ENCODE measurements at places on chromosomes 5 and 9.

DNA sequence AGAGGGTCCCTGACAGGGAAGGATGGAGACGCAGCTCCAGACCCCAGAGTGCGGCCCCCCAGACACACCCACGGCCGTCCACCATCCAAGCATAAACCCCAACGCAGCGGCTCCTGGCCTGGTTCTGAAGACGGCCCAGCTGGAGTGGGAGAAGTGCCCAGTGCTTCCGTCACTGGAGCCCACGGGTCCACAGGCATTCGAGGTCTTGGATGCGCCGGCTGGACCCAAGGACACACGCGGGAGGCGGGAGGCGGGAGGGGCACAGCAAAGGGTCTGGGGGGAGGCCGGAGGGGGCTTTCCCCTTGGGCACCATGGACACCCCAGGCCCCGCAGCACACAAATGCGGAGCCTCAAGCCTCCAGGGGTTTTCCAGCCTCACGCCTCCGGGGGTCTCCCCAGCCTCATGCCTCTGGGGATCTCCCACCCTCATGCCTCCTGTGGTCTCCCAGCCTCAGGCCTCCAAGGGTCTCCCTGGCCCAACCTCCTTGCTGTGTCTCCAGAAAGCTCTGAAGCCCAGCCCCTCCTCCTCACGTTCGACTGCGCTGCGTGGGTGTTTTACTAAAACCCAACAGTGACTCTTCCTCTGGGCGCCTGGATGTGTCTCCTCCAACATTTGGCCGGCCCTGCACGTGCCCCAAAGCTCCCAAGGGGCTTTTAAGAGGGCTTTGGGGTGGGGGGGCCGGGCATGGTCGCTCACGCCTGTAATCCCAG is 15.2 kb downstream of the EXD3 start:
- no peak for DNase-seq

GRCh38 chr5:73152411-73153388 is 20.3 kb upstream of the TMEM174 start:
- no peak for DNase-seq

- DNase-seq, result no peak
Observed at GRCh38 chr9:89089176-89089575, 89.4 kb downstream of the SHC3 start.

- peak; percentile 55 for DNase-seq
Observed at GRCh38 chr9:99056886-99057664, 47.8 kb upstream of the TGFBR1 start.

DNA sequence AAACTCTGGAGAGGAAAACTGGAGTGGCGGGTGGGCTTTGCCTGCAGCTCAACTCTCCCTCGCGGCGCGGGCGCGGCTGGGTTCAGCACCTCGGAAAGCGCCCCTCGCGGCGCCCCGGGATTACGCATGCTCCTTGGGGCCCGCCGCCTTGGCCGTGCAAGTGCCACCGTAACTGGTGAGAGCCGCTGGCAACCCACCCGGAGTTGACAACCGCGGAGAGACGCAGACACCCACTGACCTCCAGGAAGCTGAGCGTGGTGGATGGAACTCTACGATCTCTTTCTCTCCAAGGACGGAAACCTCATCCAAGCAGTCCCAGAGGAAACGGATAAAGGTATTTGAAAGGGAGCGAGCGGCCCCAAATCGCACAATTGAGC is 194 bp upstream of the RXFP3 start:
- DNase-seq, result peak; percentile 75

DNA sequence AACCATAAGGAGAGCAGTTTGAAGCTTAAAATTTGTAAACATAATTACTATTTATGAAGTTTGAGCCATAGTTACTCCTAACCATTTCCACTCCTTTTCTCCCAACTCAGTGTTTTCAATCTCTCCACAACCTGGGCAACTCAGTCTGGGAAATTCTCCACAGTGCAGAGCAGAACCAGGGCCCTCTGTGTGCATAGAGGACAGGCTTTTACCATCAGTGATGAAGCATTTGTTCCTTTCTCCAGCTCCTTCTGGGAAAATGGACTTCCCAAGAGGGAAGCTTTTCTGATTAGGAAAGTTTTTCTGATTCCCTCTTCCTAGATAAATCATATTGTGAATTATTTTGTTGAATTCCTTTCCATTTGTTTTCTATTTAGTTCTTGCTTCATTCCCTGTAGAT is 132.3 kb upstream of the MPDZ start:
- DNase-seq, result no peak

- no peak for DNase-seq
Observed at GRCh38 chr9:117304549-117304948, 110.3 kb downstream of the ASTN2 start.

DNA sequence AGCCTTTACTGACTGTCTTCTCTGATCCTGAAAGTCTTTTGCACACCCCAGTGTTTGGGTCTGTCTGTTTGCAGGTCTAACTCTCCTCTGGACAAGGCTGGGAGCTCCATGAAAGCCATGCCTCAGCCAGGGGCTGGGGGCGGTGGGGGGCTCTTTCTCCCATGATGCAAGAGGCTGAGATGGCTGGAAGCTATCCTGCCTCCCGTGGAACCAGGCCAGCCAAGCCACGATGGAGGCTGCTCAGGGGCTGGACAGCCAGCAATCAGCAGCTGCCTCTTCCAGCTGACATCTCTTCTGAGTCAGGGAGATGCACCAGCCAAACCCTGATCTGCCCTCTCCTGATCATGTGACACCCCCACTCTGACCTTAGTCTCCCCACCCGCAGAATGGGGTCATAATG is 154.0 kb downstream of the BARX1 start:
- DNase-seq, result no peak

DNA sequence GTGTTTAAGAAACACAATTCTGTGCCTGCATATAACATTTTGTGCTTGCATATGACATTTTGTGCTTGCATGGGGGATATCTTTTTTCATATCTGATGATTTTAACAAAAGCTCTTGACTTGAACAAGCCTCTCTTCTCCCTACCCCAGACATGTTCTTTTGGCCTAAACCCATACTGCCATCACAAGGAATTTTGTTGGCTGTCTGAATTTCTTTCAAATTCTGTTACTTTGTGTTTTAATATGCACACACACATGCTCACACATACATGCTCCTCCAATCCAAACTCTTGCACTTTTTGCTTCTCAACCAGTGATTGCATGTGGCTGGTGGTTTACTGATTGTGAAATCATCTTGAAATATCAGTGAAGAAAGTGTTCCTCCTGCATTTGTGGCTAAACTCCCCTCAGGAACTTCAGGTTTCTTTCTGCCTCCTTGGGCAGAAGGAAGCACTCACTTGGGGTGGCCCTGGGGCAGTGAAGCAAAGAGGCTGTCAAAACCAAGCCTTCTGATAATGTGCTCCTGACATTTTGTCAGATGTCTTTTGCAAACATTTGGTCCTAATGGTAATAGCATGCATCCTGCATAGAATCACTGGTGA is 377.2 kb upstream of the KLF4 start:
- DNase-seq, result no peak

- no peak for DNase-seq
Observed at GRCh38 chr5:172459783-172460165, 5.4 kb upstream of the SH3PXD2B start.

DNA sequence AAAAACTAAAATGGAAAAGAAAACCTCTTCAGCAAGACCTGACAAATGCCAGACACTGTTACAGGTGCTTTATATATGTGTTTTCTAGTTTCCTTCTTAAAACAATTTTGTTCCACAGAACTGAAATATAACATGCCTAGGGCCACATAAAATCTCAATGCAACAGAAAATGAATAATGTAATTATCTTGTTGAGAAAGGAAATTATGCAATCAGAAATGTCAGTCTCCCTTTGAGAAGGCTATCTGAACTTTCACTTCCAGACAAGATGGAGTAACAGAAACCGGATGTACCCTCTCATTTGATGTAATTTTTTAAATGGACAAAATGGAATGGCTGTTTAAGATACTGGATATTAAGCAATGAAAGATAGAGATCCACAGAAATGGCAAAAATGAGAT is 79.2 kb downstream of the AGTPBP1 start:
- DNase-seq, result no peak

DNA sequence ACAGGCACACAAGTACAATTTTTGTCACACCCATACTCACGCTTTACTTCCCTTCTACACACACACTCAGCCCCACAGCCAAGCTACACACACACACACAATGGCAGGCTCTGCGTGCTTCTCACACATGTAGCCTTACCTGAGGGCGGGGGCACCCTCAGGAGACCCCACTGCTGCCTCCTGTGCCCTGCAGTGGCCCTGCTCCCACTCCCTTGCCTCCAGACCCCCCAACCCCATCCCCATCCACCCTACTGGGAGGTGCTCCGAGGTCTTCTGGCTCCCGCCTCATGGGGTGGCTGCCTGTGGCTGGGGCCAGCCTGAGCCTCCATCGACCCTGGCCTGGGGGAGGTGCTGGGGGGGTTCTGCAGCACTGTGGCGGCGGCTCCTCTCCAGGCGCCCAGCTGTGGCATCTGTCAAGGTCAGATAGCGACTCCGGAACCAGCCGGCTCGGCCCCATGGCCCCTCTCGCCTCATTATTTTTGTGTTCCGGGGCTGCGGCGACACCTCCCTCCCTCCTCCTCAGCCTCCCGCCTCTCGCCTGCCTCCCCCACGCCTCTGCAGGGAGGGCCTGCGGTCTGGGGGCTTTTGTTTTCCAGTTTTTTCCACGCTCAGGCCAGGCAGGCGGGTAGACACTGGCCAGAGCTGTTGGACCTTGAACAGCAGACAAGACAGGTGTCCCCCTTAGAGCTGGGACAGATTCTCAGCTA is 21.7 kb downstream of the CXXC5 start:
- DNase-seq, result peak; percentile 36

All from activated CD4-positive, alpha-beta T cell treated with anti-CD3 and anti-CD28 coated beads for 36 hours (primary cell).